Smooth muscle cell of the brain vasculature (primary cell): ENCODE measurements at places on chromosomes 12 and 14.

DNA sequence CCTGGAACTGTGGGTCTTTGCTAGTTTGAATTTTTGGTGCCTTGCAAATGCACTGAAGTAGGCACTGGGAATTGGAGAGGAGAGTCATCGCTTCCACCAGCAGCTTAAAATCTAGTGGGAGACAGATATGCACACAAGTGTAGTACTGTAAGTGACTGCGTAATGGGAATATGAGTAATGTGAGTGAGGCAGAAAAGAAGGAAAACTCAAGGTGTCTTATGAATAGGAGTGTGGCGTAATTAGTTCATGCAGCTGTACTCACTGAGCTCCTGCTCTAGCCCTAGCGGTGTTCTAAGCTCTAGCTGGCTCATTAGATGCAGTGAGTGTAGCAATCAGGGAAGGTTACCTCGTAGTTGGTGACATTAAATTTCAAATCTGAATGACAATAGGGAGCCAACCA is 2.8 kb downstream of the TCP11L2 start:
- no peak for DNase-seq

DNA sequence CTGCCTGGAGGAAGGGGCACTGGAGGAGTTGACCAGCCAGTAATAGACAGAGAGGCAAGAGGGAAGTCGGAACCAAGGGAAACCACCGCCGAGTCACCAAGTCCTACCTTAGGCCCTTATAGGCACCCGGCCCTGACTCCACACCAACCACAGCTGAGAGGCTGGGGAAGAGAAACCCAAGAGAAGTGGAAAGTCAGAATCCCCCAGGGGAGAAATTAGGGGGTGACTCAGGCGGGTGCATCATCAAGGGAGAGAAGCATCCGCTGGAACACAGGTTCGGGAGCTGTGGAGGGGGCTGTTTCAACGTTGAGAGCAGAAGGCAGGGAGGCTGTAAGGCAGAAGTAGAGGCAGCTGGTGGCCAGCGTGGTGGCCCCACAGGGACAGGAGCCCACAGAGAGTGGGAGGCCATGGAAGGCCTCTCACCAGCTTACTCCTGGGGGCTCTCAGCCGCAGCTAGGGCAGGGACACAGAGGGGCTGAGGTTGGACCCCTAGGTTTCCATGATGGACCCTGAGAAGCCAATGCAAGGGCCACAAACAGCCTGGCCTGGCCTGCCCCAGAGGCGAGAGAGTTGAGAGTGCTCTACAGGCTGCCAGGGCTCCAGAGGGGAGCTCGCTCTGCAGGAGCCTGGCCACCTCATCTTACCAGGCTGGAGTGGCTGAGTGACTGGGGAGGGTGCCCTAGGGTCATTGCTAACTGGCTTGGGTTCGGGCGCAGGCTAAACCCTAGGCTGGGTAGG is 1.4 kb upstream of the TRMT61A start:
- DNase-seq: no peak

DNA sequence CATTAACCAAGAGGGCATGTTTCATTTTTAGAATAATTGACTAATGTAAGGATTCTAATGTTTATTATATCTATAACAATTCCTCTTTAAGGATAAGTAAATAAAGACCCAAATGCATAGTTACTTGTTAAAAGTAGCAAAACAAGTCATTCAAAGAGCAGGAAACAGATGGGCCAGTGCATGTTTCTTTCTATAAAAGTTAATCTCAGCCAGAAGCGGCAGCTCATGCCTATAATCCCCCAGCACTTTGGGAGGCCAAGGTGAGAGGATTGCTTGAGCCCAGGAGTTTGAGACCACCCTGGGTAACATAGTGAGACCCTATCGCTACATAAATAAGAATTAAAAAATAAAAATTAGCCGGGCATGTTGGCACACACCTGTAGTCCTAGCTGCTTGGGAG is 391.0 kb upstream of the RGS6 start:
- no peak for DNase-seq

- no peak for DNase-seq
These were observed 22.8 kb downstream of the JDP2 start for GRCh38 chr14:75450381-75451276.
